ENCODE measurements at places on chromosomes 16 and 17.
A peak's percentile ranks its signal among the peaks of the same experiment; 100 is the strongest.

- DNase-seq, result no peak
Observed at GRCh38 chr17:81833921-81834830, 674 bp downstream of the PPP1R27 start.

GRCh38 chr16:85697431-85697830 lies 8.7 kb upstream of the GINS2 start:
- peak; percentile 41 for DNase-seq

GRCh38 chr17:73550556-73550955 lies 93.7 kb downstream of the SDK2 start:
- DNase-seq, result no peak

- no peak for DNase-seq
Observed at GRCh38 chr16:89101303-89102040, 7.8 kb downstream of the ACSF3 start.

DNA sequence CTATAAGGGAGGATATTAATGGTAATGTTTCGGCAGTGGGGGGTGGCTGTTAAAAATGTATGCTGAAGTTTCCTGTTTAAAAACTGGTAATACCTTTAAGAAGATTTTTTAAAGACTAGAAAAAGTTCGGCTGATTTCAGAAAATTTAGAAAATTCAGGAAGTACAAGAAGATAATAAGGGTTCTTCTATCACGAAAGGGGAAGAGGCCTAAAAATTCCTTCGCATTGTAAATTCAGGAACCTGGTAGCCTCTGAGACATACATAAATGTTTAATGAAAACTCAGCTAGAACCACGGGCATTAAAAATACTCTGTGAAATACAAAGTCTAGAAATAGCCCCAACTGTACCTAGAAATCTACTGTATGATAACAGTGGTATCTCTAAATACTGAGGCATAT lies 181.2 kb downstream of the PARN start:
- DNase-seq, result no peak

DNA sequence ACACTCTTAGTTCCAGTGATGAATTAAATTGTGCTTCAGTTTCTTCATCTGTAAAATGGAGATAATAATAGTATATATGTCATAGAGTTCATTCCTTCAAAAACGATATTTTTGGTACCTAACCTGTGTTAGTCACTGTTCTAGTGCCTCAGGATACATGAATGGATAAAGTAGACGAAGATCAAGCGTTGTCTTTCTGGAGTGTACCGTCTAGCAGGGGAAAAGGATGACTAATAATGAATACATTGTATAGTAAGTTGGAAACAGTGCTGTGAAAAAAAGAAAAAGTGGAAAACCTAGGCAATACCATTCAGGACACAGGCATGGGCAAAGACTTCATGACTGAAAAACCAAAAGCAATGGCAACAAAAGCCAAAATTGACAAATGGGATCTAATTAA lies 8.6 kb downstream of the KRT10 start:
- no peak for DNase-seq

GRCh38 chr17:40501499-40501911 lies at the start of gene TNS4:
Gene TNS4 (minus strand): TSS chr17:40501623. CDS start chr17:40496425, 5,198 bp downstream.
- DNase-seq, result no peak

DNA sequence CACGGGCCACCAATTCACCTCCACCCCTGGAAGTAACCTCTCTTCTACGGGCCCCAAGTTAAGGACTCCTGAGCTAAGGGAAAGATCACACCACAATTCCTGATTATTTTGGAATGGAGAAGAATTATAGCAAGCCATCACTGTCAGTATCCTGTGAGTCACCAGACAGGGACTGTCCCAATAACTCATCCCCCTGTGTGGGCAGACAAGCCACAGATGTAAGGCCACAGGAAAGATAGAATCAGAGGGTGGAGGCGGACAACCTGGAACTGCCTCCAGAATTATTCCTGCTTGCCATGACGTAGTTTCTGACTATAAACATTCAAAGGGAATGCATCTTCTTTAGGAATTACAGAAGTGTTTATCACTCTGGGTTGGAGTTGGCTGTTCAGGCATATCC lies 5.8 kb upstream of the MYO1D start:
- no peak for DNase-seq

GRCh38 chr17:15437303-15437635 lies 30.2 kb downstream of the CDRT4 start:
- DNase-seq, result no peak

DNA sequence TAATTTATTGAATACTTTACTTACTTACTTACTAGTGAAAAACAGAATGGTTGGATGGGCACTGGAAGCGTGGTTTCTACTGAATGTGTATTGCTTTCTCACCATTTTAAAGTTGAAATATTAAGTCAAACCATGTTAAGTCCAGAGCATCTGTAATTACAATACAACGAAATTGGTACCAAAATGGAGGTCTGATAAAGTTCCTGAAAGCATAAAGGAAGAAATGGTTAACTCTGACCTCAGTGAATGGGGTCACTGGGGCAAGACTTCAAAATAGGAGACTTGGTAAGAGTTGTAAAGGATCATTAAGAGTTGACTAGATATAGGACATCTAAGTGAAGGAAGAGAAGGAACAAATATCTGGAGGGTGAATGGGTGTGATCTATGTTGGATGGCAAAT lies 237.1 kb downstream of the MAF start:
- DNase-seq, result no peak

GRCh38 chr17:68602289-68602688 lies 1.1 kb upstream of the FAM20A start:
- no peak for DNase-seq

GRCh38 chr16:68005786-68006286 lies 6.6 kb upstream of the DPEP2 start:
- no peak for DNase-seq

All from NCI-H1694 treated with DMSO at 0.1 percent for 48 hours (cell line).